ENCODE measurements at places on chromosomes 6 and 20. TPM values are rescaled to one million over a fixed set of nuclear protein-coding genes. Genes with fewer than 3 reads are reported as not detected.

DEFB116 gene
- total RNA-seq, result not detected

NUP43 gene
- total RNA-seq, result 68.1 TPM

GRCh38 chr6:78611886-78612480 lies 255.4 kb upstream of the IRAK1BP1 start:
- no peak for DNase-seq

DNA sequence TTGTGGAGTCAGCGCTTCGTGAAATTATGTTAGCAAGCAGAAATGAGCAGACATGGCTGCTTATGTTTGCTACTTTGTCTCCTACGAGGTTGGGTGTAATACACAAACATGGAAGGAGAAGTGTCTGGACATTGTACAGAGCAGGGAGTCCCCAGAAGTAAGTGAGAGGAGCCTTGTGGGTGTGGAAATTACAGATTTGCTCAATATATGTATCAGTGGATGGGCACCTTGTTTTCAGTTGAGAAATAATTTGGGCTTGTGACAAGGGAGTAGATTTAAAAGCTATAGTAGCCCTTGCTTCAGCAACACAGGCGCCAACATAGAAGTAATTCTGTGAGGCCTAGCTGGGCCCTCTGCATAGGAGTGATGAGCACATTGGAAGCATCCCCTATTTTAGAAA lies 49.2 kb downstream of the HECA start:
- DNase-seq, result no peak

GRCh38 chr20:39029364-39029763 lies 67.2 kb downstream of the DHX35 start:
- DNase-seq, result no peak

DNA sequence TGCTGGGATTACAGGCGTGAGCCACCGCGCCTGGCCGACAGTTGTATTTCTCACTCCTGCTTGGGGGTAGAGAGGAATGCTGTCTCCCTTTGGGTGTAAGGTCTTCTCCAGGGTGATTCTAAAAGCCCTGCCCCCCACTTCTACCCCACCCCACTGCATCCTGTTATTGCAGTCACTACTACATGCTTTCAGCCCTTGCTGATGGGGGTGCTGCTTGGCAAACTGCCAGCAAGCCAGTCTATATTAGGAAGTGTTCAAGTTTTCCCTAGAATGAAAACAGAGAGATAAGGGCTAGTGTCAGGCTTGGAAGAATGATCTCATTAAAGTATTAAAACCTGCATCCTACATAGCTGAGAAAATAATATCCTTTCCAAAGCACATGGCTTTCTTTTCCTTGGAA lies 31.3 kb downstream of the TTI1 start:
- peak; percentile 11 for DNase-seq
